ENCODE measurements at places on chromosomes 7 and 10. TPM values are rescaled to one million over a fixed set of nuclear protein-coding genes. Genes with fewer than 3 reads are reported as not detected.

GRCh38 chr7:23247603-23248335, 1.2 kb downstream of the GPNMB start:
- DNase-seq, result no peak

DNA sequence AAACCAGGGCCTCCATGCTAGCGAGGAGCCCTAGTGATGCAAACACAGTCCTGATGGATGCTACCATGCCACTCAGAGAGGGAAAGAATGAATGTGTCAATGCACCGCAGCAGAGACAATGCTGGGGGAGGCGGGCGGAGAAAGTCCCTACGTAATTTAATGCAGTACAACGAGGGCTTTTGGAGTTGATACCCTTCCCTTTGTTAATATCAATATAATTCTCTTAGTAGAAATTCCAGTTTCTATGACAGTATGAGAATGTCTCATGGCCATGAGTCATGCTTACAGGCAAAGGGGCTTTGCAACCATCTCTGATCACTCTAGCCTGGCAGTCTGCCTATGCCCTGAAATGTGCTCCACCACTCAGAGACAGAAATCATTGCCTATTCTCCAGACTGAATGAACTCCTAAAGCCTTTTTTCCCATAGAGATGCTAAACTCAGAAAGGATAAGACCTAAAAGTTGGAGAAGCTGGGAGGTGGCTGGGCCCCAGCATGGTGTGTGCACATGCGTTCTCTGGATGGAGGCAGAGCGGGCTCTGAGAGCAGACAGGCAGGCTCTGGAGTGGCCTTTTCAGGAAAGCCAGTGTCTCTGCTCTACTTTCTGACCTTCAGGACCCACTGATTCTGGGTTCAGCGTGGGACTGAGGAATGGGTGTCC, 20.3 kb upstream of the GIMAP2 start:
- DNase-seq, result no peak

- no peak for DNase-seq
Measured at GRCh38 chr10:67696679-67697078, 684 bp upstream of the CTNNA3 start.

DNA sequence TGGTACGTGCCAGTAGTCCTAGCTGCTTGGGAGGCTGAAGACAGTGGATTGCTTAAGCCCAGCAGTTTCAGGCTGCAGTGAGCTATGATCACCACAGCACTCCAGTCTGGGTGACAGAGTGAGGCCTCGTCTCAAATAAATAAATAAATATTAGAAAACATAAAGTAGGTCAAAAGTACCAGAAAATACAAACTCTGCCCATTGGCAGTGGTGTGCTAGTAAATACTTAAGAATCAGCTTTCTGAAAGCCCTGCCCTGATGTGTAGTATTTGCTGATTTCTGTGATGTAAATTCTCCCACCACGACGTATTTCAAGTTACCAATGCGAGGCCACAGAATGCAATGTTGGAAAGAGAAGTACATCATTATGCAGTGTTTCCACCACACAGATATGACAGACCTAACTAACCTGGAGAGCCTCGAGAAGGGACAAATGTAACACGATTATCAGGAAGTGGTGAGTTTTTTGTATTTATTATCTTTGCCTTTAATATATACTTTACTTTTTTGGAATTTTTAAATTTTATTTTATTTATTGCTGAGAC, 11.8 kb upstream of the MAP3K8 start:
- DNase-seq, result no peak

GRCh38 chr10:88253622-88254021, 329.5 kb downstream of the RNLS start:
- DNase-seq, result no peak

DNA sequence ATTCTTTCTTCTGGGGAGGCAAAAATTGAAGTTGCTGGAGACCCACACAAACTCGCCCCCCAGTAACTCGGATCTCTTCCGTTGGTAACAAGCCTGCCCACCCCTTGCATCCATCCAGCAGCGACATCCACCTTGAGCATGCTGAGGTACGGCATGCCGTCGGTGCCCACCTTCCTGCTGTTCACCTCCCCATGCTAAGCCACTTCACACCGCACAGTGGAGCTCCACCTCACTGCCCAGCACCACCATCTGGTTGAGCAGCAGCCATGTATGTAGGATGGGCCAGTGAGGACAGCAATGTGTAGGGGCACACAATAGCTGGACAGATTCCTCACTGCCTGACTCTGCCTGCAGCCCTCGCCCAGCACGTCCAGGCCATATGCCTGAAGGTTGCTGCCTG, 138.1 kb upstream of the ZNF92 start:
- no peak for DNase-seq

- DNase-seq, result no peak
Measured at GRCh38 chr7:155420116-155420515, 37.8 kb upstream of the EN2 start.

DNA sequence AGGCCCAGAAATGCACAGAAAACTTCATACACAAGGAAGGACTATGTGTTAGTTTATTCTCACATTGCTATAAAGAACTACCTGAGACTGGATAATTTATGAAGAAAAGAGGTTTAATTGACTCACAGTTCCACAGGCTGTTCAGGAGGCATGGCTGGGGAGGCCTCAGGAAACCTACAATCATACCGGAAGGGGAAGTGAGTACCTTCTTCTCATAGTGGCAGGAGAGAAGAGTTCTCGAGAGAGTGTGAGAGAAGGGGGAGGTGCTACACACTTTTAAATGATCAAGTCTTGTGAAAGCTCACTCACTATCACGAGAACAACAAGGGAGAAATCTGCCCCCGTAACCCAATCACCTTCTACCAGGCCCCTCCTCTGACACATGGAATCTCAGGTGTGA, 16.8 kb upstream of the RAMP3 start:
- DNase-seq, result no peak

DNA sequence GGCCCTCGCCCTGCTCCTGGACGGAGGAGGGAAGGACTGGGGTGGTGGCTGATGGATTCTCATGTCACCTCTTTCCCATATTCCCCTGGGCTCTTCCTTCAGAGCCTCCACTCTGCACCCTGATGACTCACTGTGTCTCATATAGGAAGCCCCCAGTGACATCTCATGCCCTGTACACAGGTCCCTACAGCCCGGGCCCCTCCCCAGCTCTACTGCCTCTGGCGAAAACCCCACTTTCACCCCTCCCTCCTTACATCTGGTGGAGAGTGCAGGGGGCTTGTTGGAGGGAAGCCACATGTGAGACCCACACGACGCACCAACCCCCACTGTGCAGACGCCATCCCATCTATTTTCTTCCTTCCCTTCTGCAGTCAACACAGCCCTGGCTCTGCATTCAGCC, 72.8 kb upstream of the ZNF479 start:
- no peak for DNase-seq

GRCh38 chr7:44757311-44757710, 8.7 kb downstream of the ZMIZ2 start:
- DNase-seq, result no peak

GRCh38 chr7:32221736-32222135, 151.5 kb upstream of the PDE1C start:
- DNase-seq, result no peak

GRCh38 chr7:41206267-41206666, 496.6 kb downstream of the INHBA start:
- no peak for DNase-seq

GRCh38 chr10:67697724-67698131, 1.7 kb upstream of the CTNNA3 start:
- peak; percentile 41 for DNase-seq

DNA sequence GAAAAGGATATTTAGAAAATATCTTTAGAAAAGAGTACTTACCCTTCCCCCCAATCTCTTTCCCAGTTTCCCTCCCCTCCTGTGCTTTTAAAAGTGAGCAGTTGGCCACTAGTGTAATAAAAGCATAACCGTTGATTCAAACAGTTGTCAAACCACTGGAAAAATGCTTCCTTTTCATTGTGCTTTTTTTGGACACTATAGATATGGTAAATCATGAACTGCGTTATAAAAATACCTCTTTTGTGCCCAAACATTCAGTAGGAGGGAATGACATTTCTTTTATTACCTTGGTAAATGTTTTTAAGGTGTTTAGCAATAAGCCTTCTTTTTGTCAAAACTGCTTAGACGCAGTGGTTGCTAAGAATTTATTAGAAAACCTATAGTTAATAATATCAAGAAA, 232.4 kb downstream of the SLC25A13 start:
- DNase-seq, result no peak

GRCh38 chr7:27119412-27119911, 11.1 kb downstream of the HOXA4 start:
- DNase-seq, result no peak

DNA sequence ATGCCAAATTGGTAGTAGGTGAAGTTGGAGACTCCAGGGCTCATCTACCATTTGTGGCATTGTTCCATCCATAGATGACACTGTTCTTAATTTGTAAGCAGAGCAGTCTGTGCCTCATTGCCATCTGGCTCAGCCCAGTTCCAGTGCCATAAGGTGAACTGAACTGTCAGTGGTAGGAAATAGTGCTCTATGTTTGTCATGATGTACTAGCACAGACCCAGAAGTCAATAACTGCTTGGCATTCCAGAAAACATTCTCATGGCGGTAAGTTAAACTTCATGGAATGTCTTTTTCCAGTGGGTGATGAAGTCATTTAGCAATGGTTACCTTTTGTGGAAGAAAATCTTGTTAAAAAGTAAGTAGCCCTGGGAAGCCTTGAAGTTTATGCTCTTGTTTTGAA, 302.7 kb downstream of the SUGCT start:
- peak; percentile 21 for DNase-seq

- no peak for DNase-seq
Measured at GRCh38 chr7:101984133-101984879, 166.9 kb downstream of the CUX1 start.

- DNase-seq, result no peak
Measured at GRCh38 chr7:5701085-5701914, 80.2 kb downstream of the RNF216 start.

- DNase-seq, result no peak
Measured at GRCh38 chr10:69489506-69490090, 38.3 kb downstream of the TSPAN15 start.

- no peak for DNase-seq
Measured at GRCh38 chr7:13257661-13258060, 570.2 kb downstream of the ARL4A start.

DNA sequence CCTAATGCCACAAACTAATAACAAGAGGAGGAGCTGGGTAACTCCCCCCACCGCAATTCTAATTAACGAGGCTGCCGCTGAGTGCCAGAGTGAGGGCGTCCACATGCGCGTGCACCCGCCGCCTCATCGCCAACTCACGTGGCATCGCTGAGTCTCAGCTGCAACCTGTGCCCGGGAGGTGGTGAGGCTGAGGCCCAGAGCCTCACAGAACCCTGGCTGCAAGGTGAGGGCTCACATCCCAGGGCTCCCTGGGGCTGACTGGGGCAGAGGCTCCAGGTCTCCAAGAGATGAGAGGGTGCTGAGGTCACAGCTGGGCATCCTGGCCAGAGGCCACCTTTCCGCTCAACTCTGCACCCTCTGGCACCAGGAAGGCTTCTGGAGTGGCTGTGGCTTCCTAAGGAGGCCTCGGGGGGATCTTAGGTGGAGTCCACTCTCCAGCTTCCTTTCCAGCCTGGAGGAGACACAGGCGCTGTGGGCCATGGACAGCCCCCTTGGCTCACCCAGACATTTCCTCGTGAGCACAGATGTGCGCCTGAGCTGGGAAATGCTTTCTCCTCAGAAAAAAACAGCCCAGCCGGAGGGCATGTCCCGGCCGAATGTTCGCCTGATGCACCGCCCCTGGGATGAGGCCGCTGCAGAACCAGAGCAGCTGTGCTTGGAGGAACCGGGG, 242.6 kb downstream of the MAD1L1 start:
- no peak for DNase-seq

DNA sequence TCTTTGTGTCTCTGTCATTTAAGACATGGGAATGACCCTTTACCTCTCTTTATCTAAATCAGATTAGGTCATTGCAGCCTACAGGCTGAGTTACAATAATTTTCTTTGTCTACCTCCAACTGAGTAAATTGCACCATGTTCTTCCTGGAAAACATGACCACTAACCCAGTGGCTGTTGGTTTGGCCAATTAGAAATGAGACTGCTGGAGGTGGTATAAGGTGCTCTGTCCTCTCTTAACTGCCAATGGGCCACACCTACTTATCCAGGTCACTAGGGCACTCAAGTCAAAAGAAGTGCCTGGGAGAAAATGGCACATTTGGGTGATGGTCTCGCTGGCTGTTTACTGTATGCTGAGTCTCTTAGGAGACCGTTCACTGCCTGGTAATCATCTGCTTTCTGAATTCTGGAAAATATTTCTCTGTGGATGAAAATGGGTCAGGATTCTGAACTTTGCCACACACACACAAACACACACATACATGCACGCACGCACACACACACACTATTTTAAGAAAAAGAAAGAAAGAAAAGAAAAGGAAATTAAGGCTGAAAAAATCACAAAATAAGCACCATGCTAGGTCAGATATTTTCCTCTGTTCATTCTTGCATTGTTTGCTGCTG, 16.4 kb downstream of the STAMBPL1 start:
- DNase-seq, result peak; percentile 70

DNA sequence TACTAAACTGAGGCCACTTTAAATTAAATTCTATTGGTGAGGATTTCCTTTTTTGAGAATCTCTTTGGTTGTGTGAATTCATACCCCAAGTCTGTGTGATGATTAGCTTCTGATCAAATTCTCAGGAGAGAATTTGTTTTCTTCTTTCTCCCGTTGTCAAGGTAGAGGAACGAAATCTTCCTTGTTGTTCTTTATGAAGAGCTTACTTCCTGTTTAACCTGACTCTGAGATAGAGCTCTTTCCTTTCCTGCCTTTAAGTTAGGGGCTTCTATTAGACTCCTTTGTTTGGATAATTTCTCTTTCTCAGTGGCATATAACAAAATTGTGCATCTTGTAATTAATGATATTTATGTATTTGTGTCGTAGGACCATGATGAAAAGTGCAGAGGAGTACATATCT, 572.1 kb downstream of the REEP3 start:
- DNase-seq, result no peak

Gene GIMAP8
- 0.15 TPM for total RNA-seq

Gene MACC1
- 9.8 TPM for total RNA-seq

Gene CLCN1
- total RNA-seq, result 0.47 TPM

Gene CRTAC1
- total RNA-seq, result 0.20 TPM

Gene NUTM2E
- total RNA-seq, result 0.15 TPM

Gene VWA2
- total RNA-seq, result not detected

Gene FAM237B
- total RNA-seq, result not detected

Gene C10orf143
- 0.66 TPM for total RNA-seq

Gene ZNF117
- total RNA-seq, result 2.5 TPM

Gene ASIC3
- 4.4 TPM for total RNA-seq

Gene HSPA12A
- total RNA-seq, result 19.8 TPM

Gene PKD2L1
- total RNA-seq, result 0.17 TPM

Gene GHRHR
- not detected for total RNA-seq

Gene SLC35B4
- 14.7 TPM for total RNA-seq

All from HCT116 (cell line).